CD4-positive, alpha-beta T cell treated with Interleukin-1 beta for 1 hour (primary cell): ENCODE measurements at places on chromosomes 1 and 21.

- no peak for DNase-seq
Measured at GRCh38 chr1:90220941-90221693, 226.2 kb downstream of the ZNF326 start.

DNA sequence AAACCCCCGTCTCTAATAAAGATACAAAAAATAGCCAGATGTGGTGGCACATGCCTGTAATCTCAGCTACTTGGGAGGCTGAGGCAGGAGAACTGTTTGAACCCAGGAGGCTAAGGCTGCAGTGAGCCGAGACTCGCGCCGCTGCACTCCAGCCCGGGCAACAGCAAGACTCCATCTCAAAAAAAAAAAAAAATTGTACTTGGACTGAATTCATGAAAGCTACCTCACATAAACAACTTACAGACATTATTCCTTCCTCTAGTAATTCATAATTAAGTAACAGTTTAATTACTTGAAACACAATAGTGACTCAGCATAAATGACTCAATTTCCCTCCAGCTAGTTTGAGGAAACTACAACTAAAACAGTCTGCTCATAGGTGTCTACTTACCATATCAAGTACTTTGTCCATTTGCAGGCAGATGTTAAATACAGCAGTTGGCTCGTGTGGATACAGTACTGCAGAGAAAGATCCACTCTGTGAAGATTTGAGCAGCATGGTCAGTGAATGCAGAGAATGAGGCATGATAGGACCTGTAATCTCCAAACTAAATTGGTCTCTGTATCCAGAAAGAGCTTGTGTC lies 9.4 kb downstream of the DONSON start:
- DNase-seq = no peak

DNA sequence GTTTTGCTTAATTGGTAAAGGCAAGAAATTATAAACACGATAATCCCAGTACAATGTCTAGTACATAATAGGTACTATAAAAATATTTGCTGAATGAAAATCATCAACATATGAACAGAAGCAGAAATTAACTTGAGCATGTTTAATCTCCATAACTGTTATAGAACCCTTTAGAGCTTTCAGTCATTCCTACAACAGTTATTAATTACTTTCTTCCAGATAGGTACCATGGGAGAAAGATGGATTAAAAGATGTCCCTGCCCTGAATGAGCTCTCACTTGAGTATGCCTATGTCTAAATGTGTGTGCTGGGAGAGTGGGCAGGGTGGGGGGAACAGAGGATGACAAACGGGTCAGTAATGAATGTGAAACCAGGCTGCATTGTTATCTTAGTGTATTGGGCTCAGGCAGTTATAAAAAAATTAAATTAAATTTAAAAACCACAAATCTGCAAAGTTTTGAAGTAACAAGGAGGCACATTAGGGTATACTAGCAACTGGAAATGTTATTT lies 2.4 kb downstream of the EPS15 start:
- DNase-seq = no peak

GRCh38 chr1:14583788-14584187 lies 14.7 kb upstream of the KAZN start:
- no peak for DNase-seq

GRCh38 chr1:171801487-171801891 lies 20.0 kb downstream of the METTL13 start:
- DNase-seq = no peak

GRCh38 chr1:208682664-208683013 lies 438.5 kb upstream of the PLXNA2 start:
- DNase-seq = no peak

- DNase-seq = no peak
Measured at GRCh38 chr1:6918186-6918924, 133.1 kb downstream of the CAMTA1 start.

GRCh38 chr1:22876359-22877111 lies 96.1 kb downstream of the LACTBL1 start:
- DNase-seq = no peak

DNA sequence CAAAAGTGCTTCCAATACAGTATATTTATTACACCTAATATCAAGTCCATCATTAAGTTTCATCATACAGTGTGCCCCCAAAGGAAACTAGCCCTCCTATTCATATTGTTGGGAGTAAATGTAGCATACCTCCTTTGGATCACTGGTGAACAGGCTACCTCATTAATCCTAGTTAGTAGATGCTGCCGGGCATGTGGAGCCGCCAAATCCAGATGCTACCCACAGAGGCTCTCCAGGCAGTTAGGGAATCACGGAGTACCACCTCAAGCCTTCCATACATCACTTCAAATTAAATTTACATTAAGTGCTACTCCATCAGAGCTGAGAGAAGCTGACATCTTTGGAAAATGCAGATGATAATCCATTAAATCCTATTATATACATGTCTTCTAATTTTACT lies 121.7 kb upstream of the FOXD3 start:
- DNase-seq = no peak

GRCh38 chr1:116400780-116401179 lies 27.7 kb downstream of the ATP1A1 start:
- no peak for DNase-seq

GRCh38 chr1:117093091-117093534 lies 28.4 kb downstream of the TRIM45 start:
- no peak for DNase-seq

DNA sequence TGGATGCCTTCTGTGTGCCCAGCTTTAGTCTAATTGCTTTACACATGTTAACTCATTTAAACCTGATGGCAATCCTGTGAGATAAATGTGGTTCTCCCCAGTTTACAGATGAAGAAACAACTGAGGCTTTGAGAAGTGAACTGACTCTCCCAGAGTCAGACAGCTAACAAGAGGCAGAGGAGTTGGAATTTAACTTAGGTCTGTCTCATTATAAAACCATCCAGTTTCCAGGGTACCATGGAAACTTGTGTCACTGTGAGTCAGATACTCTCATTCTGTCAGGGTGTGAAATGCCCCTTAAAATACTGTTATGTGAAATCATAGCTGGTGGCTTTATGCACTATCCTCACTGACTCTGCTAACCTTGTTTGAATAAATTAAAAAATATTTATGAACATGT lies 206.6 kb downstream of the PBX1 start:
- DNase-seq = no peak

GRCh38 chr1:217989510-217989909 lies 295.6 kb upstream of the RRP15 start:
- DNase-seq = no peak

- no peak for DNase-seq
Measured at GRCh38 chr1:50634251-50634650, 211.0 kb upstream of the DMRTA2 start.

- DNase-seq = no peak
Measured at GRCh38 chr1:4754816-4755215, 100.4 kb downstream of the AJAP1 start.

GRCh38 chr1:223752721-223753515 lies 40.6 kb downstream of the CAPN2 start:
- DNase-seq = no peak

GRCh38 chr1:25451908-25452307 lies 21.2 kb downstream of the MACO1 start:
- no peak for DNase-seq

- DNase-seq = no peak
Measured at GRCh38 chr1:193367863-193368262, 181.4 kb upstream of the B3GALT2 start.

GRCh38 chr1:44640200-44640853 lies 34.0 kb downstream of the TMEM53 start:
- no peak for DNase-seq

DNA sequence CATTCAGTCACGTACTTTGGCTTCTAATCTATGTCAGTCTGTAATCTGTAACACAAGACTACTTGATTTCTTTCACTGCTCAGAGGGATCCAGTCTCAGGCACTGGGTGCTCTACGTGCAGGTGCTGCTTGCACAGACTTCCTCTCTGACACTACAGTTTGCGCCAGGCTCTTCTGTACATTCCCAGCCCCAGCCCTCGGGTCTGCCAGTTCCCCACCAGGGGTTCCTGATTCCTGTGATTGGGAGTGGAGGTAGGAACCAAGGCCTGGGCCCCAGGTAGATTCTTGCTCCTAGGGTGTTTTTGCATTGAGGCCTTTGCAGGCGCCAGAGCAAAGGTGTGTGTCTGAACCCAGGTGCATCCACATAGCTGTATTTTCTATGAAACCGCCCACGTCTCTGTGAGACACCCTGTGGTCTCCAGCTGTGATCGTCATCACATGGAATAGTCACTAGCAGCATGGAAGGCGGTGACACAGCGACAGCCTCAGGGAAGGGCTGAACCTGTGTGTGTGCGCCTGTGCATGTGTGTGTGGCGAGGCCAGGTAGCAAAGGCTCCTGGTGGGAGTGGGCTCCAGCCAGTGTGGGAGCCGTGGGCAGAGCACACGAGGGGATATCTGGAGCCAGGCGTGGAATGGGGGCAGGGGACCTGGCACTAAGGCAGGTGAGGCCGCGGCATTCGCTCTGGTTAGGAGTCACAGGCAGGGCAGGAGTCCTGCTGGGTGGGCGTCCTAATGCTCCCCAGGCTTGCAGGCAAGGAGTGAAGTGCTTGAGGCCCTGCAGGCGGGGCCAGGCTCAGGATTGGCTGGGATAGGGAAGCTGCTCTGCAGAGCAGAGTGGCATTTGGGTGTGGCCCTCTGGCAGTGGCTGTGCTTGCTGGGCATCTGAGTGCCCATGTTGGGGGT lies 5.2 kb downstream of the GJC2 start:
- DNase-seq = no peak

DNA sequence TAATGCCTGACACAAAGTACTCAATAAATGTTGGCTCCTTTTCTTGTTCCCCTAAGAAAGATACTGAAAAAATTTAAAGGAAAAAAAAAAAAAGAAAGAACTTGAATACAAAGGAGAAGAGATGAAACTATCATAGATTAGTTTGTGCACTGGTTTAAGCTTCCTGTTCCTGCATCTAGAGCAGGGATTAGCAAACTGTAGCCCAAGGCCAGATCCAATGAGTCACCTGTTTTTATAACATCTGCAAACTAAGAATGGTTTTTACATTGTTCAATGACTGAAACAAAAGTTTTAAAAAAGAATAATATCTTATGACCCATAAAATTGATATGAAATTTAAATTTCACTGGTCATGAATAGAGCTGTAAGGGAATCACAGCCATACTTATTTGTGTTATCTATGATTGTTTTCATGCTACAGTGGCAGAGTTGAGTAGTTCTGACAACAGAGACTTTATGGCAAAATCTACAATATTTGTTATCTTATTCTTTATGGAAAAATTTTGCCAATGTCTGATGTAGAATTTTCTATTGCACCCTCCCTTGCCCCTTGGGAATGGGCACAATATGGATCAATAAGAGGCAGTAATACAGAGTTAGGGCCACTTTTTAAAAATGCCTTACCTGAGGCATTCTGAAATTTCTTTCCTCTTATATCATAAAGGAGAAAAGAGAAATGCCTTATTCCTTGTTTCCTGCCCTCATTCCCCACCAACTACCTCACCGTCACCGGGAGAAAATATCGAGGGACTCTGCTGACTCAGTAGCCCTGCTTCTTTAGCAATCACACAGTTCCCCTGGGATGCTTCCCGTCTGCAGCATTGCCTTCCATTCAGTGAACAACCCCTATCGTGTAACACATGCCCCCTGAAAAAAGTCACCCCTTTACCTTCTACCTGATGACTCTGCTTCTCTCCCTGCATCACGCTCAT lies 50.6 kb downstream of the WDR64 start:
- no peak for DNase-seq

DNA sequence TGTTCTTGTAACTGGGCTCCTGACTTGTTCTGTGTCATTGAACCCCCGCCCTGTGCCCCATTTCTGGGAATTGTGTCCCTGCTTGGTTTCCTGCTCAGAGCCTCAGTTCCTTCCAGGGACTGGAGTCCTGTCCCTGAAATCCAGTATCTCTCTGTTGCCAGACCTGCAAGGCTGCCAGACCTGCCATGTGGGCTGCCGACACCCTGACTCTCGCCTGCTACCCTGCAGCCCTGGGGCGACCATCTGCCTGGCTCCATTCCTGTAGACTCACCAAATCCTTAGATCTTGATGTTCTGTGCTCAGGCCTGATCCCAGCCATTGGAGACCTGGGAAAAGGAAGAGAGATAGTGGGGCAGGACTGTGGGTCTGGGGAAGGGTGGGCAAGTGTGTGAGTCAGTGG lies 383.3 kb upstream of the PROX1 start:
- no peak for DNase-seq

DNA sequence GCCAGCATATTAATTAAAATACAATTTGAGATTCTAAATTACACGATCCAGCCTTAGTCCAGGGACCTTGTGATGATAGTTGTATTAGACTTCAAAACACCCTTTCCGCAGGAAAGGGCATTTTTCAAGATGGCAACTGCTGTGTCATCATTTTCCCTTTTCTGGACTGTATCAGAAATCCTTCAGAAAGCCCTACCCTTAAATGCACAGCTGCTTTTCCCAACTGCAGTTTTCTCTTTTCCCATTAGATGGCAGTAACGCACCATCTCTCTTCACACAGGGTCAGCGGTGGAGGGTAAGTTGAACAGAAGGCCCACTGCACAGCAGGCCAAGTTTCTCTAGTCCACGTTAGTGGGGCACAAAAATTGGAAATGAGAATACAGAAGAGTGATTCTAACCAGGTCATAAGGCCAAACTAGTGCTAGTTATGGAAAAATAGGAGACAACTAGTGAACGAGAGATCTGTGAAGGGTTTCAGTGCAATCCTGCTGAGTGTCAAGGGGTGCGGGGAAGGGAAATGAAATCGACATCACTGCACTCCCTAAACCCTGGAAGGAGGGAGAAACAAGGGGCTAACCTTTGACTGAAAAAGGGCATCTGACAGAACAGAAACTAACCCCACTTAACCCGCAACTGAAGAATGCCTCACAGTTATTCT lies 22.1 kb upstream of the TDRD10 start:
- peak; percentile 61 for DNase-seq

DNA sequence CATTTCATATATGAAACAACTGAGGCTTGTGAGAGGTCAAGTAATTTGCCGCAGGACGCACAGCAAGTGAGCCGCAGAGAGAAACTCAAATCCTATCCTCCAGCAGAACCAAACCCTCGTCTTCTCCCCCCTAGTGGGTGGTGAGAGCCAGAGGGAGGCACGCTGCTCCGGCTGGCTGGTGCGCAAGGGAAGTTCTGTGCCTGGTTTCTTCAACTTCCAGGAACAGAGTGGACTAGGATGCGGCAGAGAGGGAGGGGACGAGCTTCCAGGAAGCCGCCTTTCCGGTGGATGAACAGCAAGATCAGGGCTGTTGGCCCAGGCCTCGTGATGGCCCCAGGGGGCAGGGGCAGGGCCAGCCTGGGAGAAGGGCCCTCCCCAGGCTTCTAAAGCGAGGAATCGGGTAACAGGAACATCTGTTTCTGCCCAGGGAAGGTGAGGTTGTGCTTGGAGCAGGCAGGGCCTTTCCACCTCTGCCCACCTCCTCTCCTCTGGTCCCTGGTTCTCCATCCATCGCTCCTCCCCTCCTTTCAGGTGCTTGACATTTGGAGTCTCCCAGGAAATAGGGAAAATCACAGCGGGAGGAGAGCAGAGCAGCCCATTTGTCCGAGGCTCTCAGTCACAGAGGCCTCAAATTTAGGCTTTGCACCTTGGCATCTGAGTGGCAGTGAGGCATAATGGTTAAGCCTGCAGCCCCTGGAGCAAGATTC lies 16.8 kb upstream of the PDIK1L start:
- no peak for DNase-seq

- DNase-seq = no peak
Measured at GRCh38 chr1:15443281-15443680, 5.0 kb downstream of the CTRC start.

- DNase-seq = no peak
Measured at GRCh38 chr1:86195281-86195680, 38.7 kb upstream of the COL24A1 start.

- DNase-seq = no peak
Measured at GRCh38 chr1:39294531-39294930, 90.0 kb downstream of the MACF1 start.
